ENCODE measurements at places on chromosomes 2 and 18. TPM values are rescaled to one million over a fixed set of nuclear protein-coding genes. Genes with fewer than 3 reads are reported as not detected.

FBXO15 gene
- total RNA-seq, result 8.4 TPM

GRCh38 chr2:54099829-54100585 lies 15.4 kb upstream of the ACYP2 start:
- no peak for DNase-seq

DNA sequence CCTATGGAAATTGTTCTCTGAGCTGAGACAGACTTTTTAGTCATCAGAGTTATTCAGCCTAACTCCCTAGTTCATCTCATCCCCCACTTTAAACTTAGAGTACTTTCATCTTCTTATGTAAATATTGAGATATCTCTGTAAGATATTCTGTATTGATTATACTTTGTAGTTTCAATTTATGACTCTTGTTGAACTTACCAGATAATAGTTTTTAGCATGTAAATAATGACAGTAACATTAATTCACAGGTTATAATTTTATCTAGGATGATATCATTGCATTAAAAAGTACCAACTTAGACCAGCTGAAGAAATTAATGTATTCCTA lies 14.8 kb upstream of the EIF2AK2 start:
- DNase-seq, result no peak

DNA sequence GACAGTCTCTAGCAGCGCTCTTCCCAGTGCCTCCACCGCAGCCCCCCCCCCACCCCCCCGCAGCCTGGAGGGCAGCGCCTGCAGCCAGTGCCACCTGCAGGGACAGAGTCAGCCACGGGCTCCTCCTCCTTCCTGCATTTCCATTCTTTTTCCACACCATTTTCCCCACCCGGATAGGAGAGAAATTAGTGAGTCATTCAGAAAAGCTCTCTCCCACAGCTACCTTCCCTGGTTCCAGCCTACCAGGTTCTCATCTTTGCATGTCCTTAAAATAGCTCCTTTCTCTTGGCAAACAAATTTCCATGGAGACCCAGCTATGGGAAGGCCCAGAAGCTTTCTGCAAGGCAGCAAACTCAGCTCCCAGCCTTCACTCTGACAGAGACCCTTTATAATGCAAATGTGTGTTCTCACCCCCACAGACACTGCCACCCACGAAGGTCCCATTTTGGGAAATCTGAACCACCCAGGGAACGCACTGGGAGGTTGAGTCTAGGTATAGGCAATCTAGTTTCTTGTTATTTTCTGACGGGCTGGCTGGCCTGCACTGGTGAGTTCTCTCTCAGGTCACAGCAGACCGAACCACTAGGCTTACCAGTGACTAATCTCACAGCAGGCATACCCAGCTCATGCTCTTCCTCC lies 41.8 kb upstream of the ATG16L1 start:
- peak; percentile 61 for DNase-seq

- no peak for DNase-seq
Observed at GRCh38 chr18:58819051-58819450, 45.6 kb upstream of the ZNF532 start.

Data from dorsolateral prefrontal cortex (tissue), 122 donors.